ENCODE measurements at places on chromosomes 13 and 19. TPM values are rescaled to one million over a fixed set of nuclear protein-coding genes. Genes with fewer than 3 reads are reported as not detected.

The CFAP97D2 gene
- not detected for total RNA-seq

The NACC1 gene
- 101 TPM for total RNA-seq

The ADGRE2 gene
- 0.26 TPM for total RNA-seq

The CLIP3 gene
- total RNA-seq: 4.2 TPM

The FREM2 gene
- 0.53 TPM for total RNA-seq

The APC2 gene
- total RNA-seq: 1.6 TPM

The SGTA gene
- 35.1 TPM for total RNA-seq

The FGF22 gene
- not detected for total RNA-seq

GRCh38 chr13:101522607-101523006, 70.1 kb downstream of the ITGBL1 start:
- DNase-seq: peak; percentile 9
- no peak overlapping the region for H3K27ac ChIP-seq
- H3K4me1 ChIP-seq: 0 out of 2 replicates have a peak, but pooled peaks cover 8% of the 10 kb centered on the region
- no peak overlapping the region for H3K4me3 ChIP-seq

DNA sequence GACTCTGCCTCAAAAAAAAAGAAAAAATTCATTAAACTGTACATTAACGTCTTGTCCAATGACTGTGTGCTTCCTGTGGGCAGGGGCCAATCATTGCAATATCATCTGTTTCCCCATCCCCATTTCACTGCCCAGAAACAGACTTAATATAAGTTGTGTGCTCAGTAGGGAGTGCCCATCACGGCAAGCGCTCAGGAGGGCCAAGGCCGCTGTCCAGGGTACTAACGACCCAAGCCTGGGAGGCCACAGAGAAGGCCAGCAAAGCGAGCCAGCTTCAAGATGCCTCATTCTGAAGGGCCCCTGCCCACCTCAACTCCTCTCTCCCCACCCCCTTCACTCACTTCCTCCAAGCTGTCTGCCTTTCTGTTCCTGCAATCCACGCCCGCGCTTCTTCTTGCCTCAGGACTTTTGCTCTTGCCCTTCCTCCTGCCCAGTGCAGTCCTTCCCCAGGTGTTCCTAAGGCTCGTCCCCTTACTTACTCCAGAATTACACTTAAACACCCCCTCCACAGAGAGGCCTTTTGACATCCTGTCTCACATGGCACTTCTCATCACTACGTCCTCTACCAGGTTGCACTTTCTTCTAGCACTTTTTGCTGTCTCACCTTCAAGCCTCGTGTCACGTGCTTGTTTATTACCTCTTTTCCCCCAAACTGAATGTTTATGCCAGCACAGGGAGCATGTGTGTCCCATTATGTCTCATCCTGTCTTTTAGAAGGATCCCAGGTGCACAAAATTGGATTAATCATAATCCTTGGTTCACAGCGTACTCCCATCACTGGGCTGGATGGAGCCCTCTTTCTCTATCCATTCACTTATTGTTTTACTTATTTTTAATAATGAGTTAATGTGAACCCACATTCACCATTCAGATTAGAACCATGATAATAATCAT, 11.3 kb upstream of the POU2F2 start:
- H3K27ac ChIP-seq: no peak overlapping the region
- no peaks in the 10 kb centered on the region for H3K4me1 ChIP-seq
- H3K27me3 ChIP-seq: peaks cover 36% of the 10 kb centered on the region
- H3K4me3 ChIP-seq: no peak overlapping the region
- DNase-seq: peak; percentile 26
- no peaks in the 10 kb centered on the region for H3K36me3 ChIP-seq

- DNase-seq: no peak
- H3K4me1 ChIP-seq: peaks cover 39% of the 10 kb centered on the region
- H3K4me3 ChIP-seq: no peak within 1 kb of the TSS
- H3K27ac ChIP-seq: peak within 1 kb of the TSS; percentile 51
Measured at GRCh38 chr13:30735025-30735871, at the start of gene ALOX5AP. Gene ALOX5AP, plus strand, starts transcription at chr13:30735543. Its CDS starts 63 bp downstream, at chr13:30735606.

GRCh38 chr13:110779022-110779421, 65.5 kb downstream of the ING1 start:
- peaks cover 9% of the 10 kb centered on the region for H3K27me3 ChIP-seq
- H3K4me3 ChIP-seq: no peak overlapping the region
- DNase-seq: no peak
- no peaks in the 10 kb centered on the region for H3K36me3 ChIP-seq
- H3K27ac ChIP-seq: no peak overlapping the region

DNA sequence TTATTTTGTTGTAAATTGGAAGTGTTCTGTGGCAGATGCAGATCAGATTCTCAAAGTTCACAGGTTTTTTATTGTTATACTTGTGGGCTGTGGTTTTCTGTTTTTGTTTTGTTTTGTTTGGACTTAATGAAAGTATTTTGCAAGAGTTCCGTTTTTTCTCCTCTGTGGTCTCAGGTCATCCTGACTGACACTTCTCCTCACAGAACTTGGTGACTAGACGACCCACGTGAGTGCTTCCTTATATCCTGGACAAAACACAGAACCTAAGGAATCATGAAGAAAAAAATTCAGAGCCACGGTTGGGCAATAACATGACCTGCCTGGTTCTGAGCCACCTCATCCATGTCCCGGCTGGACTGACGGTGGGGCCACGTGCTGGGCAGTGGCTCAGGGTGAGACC, 2.5 kb upstream of the RFPL4AL1 start:
- H3K27ac ChIP-seq: no peak overlapping the region
- DNase-seq: no peak
- peaks cover 80% of the 10 kb centered on the region for H3K27me3 ChIP-seq

DNA sequence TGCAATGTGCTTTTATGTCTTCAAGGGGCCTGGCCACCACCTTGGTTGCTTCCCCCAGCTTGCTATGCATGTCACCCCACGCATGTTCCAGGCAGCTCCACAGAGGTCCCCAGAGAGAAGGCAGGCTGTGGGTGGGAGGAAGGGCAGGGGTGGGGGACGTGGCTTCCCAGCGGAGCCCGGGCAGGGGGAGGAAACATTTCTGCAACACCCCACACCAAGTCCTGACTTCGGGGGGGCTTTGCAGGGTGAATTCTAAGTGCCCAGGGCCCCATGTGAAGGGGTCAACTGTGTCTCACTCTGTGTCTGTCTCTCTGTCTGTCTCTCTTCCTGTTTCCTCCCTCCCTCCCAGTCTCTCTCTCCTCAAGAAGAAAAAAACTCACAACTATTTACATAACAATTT, 39.6 kb downstream of the LTBP4 start:
- H3K4me3 ChIP-seq: no peak overlapping the region
- no peaks in the 10 kb centered on the region for H3K27me3 ChIP-seq
- no peak for DNase-seq
- H3K4me1 ChIP-seq: peaks cover 12% of the 10 kb centered on the region
- H3K36me3 ChIP-seq: no peaks in the 10 kb centered on the region

GRCh38 chr13:90675129-90675528, 672.4 kb upstream of the MIR17HG start:
- H3K27me3 ChIP-seq: no peaks in the 10 kb centered on the region
- no peak for DNase-seq
- H3K36me3 ChIP-seq: no peaks in the 10 kb centered on the region
- no peaks in the 10 kb centered on the region for H3K4me1 ChIP-seq
- H3K4me3 ChIP-seq: no peak overlapping the region

GRCh38 chr13:34409496-34410182, 532.4 kb upstream of the NBEA start:
- DNase-seq: no peak
- H3K36me3 ChIP-seq: no peaks in the 10 kb centered on the region

DNA sequence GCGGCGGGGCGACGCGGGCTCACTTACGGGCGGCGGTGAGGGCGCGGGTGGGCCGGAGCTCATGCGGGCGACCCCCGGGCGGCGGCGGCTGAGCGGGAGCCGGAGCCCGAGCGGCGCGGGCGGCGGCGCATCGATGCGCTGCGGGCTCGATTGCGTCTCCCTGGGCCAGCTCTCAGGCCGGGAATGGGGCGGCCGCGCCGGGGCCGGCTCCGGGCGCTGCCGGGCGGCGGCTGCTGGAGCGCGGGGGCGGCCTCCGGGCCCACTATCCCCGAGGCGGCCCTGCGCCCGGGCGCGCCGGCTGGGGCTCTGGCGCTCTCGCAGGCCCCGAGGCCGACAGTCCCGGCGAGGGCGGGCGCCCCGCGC, 1.4 kb upstream of the TSHZ3 start:
- H3K27ac ChIP-seq: no peak overlapping the region
- no peak for DNase-seq
- no peaks in the 10 kb centered on the region for H3K36me3 ChIP-seq
- no peaks in the 10 kb centered on the region for H3K4me1 ChIP-seq

DNA sequence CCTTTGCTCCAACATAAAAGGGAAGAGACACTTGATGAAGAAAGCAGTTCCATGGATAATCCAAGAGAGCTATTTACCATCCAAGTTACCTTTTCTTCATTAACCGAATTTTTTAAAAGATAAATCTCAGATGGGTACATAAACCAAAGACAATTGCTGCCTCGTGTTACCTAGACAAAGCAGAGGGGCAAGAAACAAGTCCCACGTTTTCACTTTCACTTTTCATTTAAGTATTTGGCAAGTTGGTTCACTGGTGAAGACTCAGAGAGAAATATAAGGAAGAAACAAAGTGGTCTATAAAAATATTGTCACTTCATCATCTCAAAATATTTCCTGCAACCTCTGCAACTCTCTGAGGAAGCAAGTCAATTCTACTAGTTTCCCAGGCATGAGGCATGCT, 446.1 kb downstream of the FGF14 start:
- H3K27ac ChIP-seq: no peak overlapping the region
- DNase-seq: no peak
- H3K4me1 ChIP-seq: no peaks in the 10 kb centered on the region

DNA sequence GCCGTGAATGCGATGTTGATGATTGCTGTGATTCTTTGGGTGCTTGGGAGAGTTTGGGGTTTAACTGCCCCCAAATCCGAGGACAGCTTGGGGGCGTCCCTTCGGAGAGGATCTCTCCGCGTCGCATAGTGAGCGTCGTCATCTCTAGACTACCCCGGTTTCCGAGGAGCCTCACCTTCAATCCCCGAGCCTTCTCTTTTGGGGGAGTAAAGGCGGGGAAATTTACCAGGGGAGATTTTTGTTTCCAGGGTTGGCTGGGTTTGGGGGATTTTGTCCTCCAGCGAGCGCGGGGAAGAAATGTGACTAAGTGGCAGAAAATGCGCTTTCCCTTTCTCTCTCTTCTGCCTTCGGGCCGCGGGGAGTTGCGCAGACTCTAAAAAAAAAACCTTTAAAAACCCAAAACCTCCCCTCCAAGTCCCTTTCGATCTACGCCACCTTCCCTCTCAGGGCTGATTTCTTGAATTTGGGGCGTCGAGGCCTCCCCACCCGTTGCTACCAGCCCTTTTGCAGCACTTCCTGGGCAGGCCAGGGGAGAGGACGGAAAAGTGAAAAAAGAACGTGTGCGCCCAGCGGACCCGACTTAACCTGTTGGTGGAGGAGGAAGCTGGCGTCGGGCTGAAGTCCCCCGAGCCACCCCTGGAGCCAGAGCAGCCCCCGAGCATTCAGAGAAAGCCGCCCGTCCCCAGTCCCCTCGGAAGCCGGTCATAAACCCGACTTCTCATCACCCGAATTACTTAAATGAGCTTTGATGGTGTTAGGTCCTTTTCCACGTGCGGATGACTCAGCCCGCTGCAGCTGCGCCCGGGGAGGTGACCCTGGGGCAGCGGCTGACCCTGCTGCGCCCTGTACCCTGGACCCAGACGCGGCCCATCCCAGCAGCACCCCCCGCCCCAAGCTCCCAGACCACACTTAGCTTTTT, 17.7 kb downstream of the NFIX start:
- no peaks in the 10 kb centered on the region for H3K36me3 ChIP-seq
- H3K4me1 ChIP-seq: peaks cover 13% of the 10 kb centered on the region
- peak overlapping the region; percentile 41 for H3K4me3 ChIP-seq
- H3K27ac ChIP-seq: no peak overlapping the region

- no peaks in the 10 kb centered on the region for H3K36me3 ChIP-seq
- DNase-seq: no peak
- H3K4me3 ChIP-seq: no peak overlapping the region
- H3K4me1 ChIP-seq: no peaks in the 10 kb centered on the region
Measured at GRCh38 chr19:9862938-9863337, 27.8 kb downstream of the PIN1 start.

GRCh38 chr19:30873691-30874090, 475.5 kb downstream of the TSHZ3 start:
- no peaks in the 10 kb centered on the region for H3K36me3 ChIP-seq
- H3K4me1 ChIP-seq: no peaks in the 10 kb centered on the region
- H3K4me3 ChIP-seq: no peak overlapping the region
- H3K27ac ChIP-seq: no peak overlapping the region

- H3K36me3 ChIP-seq: 0 out of 2 replicates have a peak, but pooled peaks cover 8% of the 10 kb centered on the region
- H3K27me3 ChIP-seq: no peaks in the 10 kb centered on the region
- no peak for DNase-seq
- H3K27ac ChIP-seq: no peak overlapping the region
- peaks cover 17% of the 10 kb centered on the region for H3K4me1 ChIP-seq
Measured at GRCh38 chr19:10805758-10806247, 30.2 kb downstream of the TMED1 start.

DNA sequence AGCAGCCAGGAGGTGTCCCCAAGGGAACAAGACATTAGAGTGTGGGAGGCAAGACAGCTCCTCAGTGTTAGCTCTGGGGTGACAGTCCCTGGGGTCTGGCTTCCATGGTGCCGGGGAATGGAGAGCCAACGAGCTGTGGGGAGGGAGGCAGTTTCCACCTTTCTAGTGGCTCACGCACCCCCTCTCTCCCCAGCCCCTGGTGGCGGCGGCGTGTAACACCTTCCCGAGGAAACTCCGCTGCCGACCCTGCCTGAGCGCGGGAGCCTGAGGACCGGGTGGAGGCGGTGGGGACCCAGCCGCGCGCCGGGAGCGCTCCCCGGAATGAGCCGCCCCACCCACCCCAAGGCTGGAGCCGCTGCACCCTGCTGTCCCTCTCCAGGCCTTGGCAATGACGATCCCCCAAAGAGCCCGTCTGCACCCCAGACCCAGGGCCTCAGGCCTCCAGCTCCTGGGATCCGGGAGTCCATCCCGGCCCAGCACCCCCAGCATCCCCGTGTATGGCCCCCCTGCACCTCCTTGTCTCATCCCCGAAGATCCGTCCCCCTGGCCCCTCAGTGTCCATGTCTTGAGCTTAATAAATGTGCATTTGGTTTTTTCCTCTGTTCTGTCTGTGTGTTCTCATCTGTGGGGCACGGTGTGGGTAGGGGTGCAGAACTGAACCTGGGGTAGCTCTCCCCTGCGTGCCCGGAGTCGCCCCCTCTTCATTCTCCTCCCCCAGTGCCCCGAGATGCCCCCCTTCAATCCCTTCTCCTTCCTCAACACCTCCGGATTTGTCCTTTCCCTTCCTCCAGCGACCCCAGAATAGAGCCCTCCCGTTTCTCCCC, 622 bp upstream of the FXYD5 start:
- peak overlapping the region; percentile 71 for H3K4me3 ChIP-seq
- H3K4me1 ChIP-seq: peaks cover 32% of the 10 kb centered on the region
- peak overlapping the region; percentile 66 for H3K27ac ChIP-seq
- DNase-seq: no peak
- H3K27me3 ChIP-seq: no peaks in the 10 kb centered on the region
- peaks cover 20% of the 10 kb centered on the region for H3K36me3 ChIP-seq

GRCh38 chr13:49226613-49227012, 6.5 kb downstream of the MLNR start:
- no peak overlapping the region for H3K4me3 ChIP-seq
- DNase-seq: no peak
- H3K27ac ChIP-seq: no peak overlapping the region
- no peaks in the 10 kb centered on the region for H3K4me1 ChIP-seq
- no peaks in the 10 kb centered on the region for H3K36me3 ChIP-seq

Data from PC-9 (cell line).